ENCODE measurements at places on chromosomes 5 and 9.

- DNase-seq: no peak
Measured at GRCh38 chr9:117448066-117448465, 33.2 kb upstream of the ASTN2 start.

DNA sequence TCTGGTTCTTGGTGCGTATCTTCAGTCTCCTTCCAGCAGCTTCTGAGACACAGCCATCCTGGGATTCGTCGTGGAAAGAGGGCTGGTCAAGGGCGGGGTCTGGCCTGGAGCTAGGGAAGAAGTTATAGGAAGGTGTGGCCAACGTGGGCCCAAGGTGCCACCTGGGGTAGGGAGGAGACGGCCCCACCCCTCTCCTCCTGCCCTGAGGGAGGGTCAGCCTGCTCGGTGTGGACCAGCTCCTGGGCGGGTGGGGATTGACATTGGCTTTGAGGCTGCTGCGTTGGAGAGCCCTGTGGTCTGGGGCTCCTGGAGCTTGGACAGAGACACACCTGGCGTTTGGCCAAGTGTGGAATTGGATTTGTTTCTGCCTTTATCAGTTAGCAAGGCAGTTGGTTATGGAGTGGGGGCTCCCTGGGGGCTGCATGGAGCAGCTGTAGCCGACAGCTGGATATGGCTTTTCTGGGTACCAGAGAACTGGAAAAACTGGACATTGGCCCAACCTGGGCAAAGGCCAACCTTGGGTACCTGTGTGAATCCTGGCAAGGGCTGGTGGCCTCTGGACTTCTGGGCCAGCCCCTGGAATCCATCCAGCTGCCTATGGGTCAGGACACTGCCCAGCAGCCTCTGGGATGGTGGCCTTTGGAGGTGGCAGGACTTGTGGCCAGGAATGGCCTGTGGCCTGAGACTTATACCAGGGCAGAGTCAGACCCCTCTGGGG lies 75.7 kb upstream of the PPP1R26 start:
- no peak for DNase-seq

DNA sequence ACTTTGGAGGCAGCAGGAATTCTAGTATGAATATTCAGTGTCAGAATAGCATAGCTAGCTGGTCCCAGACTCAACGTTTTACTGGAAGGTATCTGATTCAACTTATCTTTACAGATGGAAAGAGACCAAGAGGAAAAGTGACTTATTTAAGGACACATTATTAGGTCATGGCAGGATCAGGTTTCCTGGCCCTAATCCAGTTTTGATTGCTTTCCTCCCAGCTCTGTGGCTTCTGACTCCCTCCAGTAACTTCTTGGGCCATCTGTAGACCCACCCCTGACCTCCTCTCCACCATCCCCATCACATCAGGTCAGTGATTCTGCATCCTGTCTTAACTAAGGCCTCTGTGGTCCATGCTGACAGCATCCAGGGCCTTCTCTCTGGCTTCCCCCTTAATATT lies 38.4 kb downstream of the SH3TC2 start:
- DNase-seq: no peak

DNA sequence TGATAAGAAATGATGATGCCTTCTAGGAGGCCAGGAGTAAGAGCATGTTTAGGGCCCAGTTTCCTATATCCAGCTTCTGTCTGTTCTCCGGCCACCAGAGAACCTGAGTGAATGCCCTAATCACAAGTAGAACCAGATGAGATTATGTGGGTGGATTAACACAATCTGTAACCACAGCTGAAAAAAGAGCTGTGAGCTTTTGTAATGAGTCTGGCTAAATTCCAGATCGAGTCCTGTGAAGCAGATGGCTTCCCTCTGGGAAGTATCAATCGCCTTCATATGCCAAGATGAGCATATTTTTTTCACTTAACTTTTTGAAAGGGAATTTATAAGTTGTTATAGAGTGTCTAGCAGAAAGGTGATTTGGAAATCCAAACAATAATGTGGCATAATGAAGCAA lies 99.8 kb downstream of the NNT start:
- DNase-seq: no peak

DNA sequence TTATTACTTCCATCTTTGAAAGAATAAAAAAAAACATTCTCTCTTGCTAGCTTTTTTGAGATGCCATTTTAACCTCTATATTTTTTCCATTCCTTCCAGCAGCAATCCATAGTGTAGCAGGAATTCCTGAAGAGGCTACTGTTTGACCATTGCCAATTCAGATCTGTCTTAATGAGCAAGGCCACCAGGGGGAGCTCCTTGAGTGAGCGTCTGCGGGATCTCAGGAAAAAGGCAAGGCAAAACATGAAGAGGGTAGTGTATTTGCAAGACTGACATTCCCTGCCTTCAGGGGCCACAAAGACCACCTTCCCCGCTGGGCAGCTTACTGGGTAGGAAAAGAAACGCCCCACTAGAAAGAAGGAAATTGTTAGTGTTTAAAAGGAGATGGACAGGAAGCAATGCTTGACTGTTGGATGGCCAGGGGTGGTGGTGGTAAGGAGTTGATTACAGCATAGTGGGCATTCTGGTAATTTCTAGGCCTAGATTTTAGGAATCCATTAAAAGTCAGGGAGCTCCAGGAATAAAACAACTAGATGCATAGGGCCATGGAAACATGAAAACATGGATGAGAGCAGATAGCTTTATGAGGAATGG lies 206.6 kb upstream of the HAPLN1 start:
- no peak for DNase-seq

Data from effector memory CD4-positive, alpha-beta T cell (primary cell).